ENCODE measurements at places on chromosomes 12 and 14.

DNA sequence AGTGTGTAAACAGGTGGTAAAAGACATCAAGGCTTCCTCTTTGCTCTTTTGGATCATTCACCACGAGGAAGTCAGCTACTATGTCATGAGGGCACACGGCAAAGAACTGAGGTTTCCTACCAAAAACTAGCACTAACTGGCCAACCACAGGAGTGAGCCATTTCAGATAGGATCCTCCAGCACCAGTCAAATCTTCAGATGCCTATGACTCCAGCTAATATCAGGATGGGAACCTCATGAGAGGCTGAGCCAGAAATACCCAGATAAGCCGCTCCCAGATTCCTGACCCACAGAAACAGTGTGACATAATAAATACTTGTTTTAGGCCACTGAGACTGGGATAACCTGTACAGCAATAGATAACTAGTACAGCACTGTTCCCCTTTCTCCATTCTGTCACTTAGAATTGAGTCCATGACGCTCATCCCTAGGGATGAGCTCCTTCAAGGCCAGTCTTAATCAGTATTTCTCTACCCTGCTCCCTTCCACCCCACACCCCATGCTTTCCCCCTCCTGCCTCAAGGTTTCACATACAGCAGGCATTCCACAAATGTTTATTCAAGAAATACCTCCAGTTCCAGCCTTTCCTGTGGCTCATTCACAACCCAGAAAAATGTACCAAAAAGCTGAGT, 68.4 kb downstream of the PPM1H start:
- no peak for DNase-seq

DNA sequence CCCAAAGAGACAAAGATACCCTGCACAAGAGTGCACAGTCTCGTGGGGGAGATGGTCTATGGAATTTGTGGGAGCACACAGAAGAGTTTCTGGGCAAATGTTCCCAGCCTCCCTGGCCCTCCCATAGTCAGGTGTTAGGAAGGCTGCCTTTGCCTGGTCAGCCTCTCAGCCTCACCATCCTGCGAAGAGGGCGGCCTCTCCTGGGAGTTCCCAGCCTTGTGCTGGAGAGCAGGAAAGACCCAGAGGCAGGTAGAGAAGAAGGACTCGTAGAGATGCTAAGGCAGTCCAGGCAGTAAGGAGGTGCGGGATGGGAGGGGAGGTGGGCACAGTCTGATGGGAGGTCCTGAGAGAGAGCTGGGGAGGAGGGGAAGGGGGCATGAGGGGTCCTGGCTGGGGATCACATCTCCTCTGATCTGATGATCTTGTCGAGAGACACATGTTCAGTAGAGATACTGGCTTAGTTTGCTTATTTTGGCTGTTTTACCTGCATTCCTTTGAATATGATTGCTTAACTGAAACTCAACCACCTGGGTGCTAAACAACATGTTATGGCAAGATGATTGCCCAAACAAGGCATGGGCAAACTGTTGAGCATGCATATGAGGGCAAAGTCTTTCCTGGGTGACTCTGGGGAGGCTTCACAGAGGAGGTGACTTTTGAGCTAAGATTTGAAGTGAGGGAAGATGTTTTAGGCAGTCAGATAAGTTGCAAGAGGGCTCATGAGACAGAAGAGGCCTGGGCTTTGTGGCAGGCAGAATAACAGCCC, 10.5 kb downstream of the SERPINA6 start:
- no peak for DNase-seq

DNA sequence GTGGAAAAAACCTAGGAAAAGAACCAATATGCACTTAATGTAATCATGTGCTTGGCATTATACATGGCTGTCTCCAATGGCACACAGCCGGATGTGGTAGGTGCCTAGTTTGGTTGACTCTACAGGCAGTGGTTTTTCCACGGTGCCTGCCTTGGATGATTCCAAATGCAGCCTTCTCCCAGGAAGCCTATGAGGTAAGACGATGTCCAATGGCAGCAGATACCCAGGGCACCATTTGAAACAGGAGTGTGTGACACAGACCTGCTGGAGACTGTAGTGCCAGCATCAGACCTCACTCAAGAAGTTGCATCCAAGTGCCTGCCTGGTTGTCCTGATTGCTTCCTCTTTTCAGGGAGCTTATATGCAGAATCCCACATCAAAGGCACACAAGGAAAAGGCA, 88.0 kb upstream of the VASH1 start:
- DNase-seq: no peak

DNA sequence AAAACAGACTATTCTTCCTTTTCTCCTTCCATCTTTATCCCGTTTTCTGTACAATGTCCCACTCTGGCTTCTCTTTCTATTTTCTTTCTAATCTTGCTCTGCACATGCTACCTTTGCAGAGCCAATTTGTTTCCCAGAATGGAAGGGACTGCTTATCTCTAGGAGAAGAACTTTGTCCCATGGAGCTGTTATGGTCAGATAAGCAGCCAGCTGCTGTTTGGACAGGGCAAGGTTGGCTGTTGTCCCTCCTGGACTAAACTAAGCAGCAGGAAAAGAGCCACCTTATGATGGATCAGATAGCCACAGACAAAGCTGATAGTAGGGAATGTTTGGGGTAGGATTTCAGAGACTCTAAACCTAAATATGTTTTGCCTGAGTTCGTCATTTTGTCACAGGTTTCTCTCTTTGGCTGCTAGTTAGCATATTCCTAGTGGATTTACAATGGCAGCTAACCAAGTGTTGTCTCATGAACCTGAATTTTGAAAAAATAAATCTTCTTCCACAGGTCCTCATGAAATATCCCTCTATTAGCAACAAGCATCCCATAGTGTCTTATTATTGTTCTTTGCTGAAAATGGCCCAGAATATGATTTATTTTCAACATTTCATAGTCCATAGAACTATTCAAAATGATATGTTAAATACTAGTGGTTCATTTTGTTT, 262.8 kb downstream of the SLC16A7 start:
- DNase-seq: no peak

DNA sequence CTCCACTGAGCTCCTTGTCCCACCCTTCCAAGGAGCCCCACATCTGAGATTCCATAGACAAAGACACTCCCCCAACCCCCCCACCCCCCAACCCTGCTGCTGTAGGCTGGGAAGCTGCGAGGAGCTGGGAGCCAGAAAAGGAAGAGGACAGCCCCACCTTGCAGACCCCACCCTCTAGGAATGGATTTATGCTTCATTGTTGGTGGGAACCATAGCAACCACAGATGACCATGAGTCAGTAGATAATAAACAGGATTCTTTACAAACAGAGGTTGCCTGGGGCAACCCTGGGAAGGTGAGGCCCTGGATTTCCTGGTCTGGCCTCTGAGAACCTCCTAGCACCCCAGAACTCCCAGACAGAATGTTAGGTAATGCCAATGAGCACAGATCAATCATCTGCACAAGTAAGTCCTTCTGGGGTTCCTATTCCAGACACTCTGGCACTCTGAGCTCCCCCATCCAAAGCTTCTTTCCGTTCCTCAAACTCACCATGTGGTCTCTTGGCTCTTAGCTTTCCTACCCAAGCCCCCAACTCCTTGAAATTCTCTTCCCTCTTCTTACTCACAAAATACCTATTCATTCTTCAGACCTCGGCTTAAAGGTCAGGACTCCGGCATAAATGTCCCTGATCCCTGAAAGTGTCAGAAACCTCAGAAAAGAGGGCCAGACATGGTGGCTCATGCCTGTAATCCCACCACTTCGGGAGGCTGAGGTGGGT, 15.2 kb upstream of the PLEKHG6 start:
- no peak for DNase-seq

- DNase-seq: no peak
These were observed 1397.2 kb downstream of the LRFN5 start for GRCh38 chr14:43003845-43004244.

DNA sequence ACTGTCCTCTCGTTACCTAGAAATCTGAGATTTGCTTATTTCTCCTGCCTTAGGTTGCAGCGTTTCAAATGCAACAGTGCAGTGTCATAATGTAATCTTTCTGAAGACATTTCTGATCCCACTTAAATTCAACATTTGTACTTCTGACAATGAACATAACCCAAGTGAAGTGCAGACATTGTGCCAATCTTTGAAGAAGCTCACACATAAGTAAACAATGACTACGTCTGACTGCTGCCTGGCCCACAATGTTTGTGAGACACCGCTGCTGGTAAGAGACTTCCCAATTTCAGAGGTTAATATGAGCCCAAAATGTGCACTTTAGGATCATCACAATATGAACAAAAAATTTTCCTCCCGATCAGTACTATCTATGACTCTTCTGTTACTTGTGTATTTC, 84.6 kb upstream of the BCL2L14 start:
- DNase-seq: no peak

- no peak for DNase-seq
These were observed 11.4 kb downstream of the RERG start for GRCh38 chr12:15209782-15210181.

DNA sequence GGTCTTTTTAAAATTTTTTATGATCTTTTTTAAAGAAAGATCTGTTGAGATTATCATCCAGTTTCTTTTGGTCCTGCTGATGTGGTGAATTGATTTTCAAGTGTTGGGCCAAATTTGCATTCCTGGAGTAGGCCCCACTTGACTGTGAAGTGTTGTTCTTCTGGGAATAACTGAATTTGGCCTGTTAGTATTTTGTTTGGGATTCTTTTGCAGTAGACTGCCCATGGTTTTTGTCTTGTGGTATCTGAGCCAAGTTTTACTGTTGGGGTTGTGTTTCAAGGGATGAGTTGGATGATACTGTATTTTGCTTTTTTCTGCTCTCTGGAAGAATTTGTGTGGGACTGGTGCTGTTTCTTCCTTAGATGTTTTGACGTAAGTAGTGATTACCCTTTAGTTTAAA, 4.0 kb upstream of the SYCP3 start:
- no peak for DNase-seq

GRCh38 chr14:66330228-66330627, 155.9 kb upstream of the CCDC196 start:
- no peak for DNase-seq

DNA sequence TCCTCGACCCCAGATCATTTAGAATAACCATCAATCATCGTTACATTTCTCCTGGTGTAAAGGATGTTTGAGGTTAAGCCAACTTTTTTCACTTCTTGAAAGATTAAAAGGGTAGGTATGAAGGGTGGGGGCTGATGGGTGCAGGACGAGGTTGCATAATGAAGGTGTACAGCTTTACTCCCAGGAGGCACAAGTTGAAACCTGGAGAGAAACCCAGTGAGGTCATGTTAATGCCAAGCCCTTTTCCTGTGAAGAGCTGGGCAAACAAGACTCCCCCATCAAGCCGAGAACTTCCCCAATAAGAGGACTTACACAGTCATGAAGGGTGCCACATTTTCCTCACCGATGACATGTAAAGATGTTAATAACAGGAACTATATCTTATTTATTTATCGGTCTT, 84.3 kb downstream of the FZD10 start:
- no peak for DNase-seq

GRCh38 chr12:32002848-32003493, 43.8 kb downstream of the RESF1 start:
- DNase-seq: no peak

- DNase-seq: no peak
These were observed 23.4 kb downstream of the MAP1LC3B2 start for GRCh38 chr12:116582610-116583009.

- no peak for DNase-seq
These were observed 5.9 kb downstream of the ARL6IP4 start for GRCh38 chr12:122986258-122986871.

DNA sequence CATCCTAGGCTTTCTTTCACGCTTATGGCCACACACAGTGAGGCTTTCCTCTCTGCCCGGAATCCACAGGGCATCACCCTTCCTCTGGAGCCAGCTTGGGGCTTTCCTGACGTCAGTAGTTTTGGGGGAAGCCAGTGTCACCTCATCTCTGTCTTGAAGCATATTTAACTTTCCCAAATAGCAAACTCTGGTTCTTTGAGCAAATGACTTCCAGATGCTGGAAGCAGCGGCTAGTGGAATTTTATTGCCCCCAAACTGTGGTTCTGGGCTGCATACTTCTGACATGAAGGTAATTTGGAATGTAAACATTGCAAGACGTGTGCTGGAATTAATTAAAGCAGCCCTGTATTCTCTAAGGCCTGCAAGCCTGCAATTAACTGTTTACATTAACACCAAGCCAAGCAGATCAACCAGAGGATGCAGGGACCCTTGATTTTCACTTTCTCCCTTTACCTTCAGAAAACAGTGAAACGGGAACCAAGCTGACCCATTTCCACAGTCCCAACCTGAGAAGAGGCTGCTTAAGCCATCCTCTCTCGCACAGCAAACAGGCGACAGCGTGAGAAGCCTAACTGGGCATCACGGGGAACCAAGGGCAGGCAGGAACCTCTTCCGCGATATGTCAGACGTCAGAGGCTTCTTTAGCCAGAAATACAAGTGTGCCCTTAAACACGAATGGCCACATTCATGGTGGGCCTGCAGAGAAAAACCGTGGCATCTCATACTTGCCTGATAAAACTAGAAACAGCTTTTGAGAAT, 258.4 kb downstream of the CACNA1C start:
- DNase-seq: no peak

GRCh38 chr14:65000898-65001591, 14.3 kb downstream of the FNTB start:
- no peak for DNase-seq

DNA sequence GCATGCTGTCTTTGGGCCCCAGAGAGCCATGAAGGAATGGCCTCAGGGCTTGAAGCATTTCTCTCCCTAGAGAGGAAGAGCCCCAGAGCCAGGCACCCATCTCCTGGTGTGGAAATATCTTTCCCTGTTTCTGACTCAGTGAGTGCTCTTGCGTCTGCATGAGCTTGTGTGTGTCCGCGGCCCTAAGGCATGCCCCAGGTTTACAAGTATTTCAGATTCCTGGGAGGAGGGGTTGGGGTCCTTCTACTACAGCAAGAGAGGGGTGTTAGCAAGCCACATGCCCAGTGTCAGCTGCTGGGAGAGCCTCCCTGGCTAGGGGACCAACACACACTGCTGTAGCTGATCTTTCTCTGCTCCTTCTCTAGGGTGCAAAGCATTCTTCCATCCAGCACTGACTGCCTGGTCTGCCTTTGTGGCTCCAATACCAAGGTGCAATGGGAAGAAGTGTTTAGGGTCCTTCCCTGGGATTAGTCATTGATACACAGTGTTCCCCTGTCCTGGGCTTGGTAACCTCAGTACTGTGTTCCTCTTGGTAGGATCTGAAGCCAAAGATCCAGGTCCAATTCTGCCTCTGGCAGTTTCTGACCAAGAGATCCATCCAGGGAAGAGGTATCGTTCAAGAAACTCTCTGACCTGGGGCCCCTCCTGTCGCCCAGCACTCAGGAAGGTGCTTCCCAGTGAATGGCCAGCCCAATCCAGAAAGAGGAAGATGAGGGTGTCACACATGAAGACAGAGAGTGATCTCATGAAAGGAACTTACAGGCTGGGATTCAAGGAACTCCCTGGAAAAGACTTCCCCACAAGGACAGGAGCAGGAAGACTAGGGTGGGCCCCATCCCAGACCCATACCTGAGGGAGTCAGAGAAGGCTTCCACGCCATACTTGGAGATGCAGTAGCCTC, 3.1 kb downstream of the RDH16 start:
- DNase-seq: no peak

Data from stimulated activated CD4-positive, alpha-beta T cell treated with anti-CD3 and anti-CD28 coated beads, Interleukin-1b, Interleukin-23, amount 100 ng/mL, for 1 hour (primary cell).